Omental fat pad (tissue), 4 donors: ENCODE measurements at places on chromosomes 1 and 21. TPM values are rescaled to one million over a fixed set of nuclear protein-coding genes. Genes with fewer than 3 reads are reported as not detected.

The RAB7B gene
- 3.2 TPM for total RNA-seq

The FCGR3A gene
- total RNA-seq: 44.3 TPM

The ATP1A4 gene
- total RNA-seq: not detected

The CFAP126 gene
- not detected for total RNA-seq

The ADGRB2 gene
- 0.79 TPM for total RNA-seq

The CAPN8 gene
- not detected for total RNA-seq

The KPRP gene
- not detected for total RNA-seq

The SPATA46 gene
- total RNA-seq: not detected

The NIBAN1 gene
- 19.8 TPM for total RNA-seq

The LCE1C gene
- not detected for total RNA-seq

The UMODL1 gene
- total RNA-seq: not detected

The AHCYL1 gene
- total RNA-seq: 76.0 TPM

The GBP4 gene
- total RNA-seq: 95.2 TPM

The GPR161 gene
- 4.0 TPM for total RNA-seq

The PDPN gene
- total RNA-seq: 98.2 TPM
